NCI-H146 (cell line): ENCODE measurements at places on chromosomes 12 and 14.

DNA sequence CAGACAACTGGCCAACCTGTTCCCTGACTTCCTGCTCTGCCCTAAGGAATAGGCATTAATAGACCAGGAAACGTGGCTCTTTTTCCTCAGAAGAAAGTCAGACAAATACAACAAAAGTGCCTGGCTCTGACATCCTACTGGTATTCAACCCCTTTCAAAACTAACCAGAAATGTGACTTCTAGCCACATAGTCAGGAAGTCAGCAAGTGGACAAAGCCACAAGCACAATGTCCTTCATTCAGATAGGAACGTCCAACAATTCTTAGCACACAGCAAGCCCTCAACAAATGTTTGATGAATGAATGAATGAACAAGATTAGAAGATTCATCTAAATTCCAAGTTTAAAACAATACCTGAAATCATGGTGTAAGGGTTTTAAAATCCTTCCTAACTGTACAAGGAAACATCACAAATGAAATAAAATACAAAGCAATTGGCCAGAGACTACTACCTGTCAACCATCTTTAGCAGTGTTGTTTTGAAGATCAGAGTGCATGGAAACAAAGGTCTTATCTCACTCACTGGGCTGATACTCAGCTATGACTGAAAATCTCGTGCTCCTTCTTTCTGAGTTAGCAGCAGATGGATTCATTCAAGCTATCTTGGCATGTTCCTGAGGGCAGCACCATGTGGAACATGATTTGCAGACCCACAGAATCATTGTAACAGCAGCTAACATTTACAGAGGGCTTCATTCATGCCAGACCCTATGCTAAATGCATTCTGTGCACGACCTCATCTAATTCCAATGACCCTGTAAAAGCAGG, 16.5 kb downstream of the APPL2 start:
- no peak for DNase-seq

- DNase-seq: no peak
These were observed 8.8 kb downstream of the BCL7A start for GRCh38 chr12:122030424-122031035.

- no peak for DNase-seq
These were observed 249.2 kb upstream of the AMIGO2 start for GRCh38 chr12:47328831-47329545.

DNA sequence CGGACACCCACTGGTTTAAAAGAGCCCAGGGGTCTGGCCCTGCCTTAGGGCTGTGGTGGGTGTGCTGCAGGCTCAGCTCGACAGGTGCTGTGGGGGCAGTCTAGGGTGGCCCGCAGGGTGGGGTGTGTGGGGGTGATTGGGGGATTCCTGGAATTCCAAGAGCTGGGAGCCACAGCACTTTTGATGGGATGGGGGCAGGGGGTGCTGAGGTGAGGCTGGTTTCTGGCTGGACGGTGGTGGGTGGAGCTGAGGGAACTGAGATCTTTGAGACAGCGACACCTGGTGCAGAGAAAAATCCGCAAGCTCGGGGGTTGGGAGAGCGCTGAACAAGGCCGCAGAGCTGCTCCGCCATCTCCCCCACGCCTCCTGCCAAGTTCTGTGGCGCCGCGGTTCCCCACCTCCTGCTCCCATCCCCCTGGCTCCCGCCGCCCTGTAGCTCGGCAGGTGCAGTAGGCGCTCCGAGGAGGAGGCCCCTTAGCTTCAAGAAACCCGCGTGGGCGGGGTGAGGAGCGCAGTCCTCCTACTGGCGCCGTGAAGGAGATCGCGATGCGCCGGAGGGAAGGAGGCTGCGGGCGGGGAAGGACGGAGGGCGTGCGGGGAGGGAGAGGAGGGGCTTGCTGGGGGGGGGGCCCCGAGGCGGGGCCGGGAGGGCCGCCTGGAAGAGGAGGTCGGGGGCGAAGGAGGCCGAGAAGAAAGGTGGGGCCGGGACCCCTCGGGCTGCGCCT, 1.3 kb upstream of the TEDC1 start:
- peak; percentile 94 for DNase-seq

- no peak for DNase-seq
These were observed 985.3 kb downstream of the FLRT2 start for GRCh38 chr14:86515195-86515594.

GRCh38 chr12:89895591-89895990, 187.0 kb upstream of the ATP2B1 start:
- DNase-seq: no peak

DNA sequence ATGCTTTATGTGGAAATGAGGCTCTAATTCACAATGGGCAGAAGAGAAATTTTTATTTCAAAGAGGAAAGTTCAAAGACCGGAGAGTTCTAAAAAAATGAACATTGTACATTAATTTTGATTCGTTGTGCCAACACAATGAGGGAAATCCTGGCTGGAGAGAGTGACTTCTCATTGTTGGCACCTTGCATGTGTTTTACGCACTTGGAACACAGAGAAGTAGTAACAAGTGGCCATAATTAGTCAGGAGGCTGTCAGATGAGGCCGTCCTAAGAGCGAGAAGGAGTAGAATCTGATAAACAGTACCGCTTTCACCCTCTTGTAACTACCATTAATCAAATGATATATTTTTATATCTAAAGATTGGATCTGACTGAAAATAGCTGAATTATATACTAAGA, 6.9 kb downstream of the LMO3 start:
- DNase-seq: peak; percentile 37

GRCh38 chr12:32134101-32134888, 27.6 kb downstream of the BICD1 start:
- DNase-seq: no peak

DNA sequence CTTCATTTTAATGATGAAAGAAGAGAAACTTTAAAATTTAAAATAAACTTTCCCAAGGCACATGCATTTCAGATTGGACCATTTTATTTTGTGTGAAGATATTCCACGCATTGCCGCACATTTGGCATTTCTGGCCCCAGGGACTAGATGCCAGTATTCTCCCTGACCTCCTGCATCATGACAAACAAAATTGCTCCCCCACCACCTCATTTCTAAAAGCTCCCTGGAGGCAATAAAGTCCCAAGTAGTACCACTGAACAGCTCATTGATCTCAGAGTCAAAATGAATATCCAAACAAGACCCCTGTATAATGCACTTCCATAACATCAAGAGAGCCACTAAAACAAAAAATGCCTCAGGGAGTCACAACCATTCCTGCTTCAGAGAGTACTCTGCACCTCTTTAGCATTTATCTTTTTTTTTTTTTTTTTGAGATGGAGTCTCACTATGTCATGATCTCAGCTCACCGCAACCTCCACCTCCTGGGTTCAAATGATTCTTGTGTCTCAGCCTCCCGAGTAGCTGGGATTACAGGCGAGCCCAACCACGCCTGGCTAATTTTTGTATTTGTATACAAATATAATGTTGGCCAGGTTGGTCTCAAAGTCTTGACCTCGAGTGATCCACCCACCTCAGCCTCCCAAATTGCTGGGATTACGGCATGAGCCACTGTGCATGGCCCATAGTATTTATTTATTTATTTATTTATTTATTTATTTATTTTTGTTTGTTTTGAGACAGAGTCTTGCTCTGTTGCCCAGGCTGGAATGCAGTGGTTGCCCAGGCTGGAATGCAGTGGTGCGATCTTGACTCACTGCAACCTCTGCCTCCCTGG, 48.8 kb upstream of the RASSF3 start:
- no peak for DNase-seq
